ENCODE measurements at places on chromosomes 13 and 19.

DNA sequence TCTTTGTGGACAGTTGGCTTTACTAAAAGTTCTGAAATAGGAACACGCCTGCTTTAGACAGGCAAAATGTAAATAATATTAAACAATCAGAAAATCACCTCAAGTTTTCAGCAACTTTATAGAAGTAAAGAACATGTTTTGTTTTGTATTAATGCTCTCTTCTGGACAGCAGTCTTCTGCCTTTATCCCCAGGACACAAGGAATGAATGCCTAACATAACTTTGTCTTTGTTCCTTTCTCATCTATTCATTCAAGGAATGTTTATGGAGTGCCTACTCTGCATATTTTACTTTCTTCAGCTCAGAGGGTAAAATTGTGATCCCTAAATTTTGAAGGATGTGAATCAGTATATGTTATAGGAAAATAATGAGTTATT, 325.4 kb downstream of the FOXO1 start:
- no peak for DNase-seq

GRCh38 chr19:29946645-29947044, 4.6 kb downstream of the URI1 start:
- no peak for DNase-seq

GRCh38 chr13:110225609-110226574, 81.1 kb downstream of the COL4A1 start:
- DNase-seq, result no peak

DNA sequence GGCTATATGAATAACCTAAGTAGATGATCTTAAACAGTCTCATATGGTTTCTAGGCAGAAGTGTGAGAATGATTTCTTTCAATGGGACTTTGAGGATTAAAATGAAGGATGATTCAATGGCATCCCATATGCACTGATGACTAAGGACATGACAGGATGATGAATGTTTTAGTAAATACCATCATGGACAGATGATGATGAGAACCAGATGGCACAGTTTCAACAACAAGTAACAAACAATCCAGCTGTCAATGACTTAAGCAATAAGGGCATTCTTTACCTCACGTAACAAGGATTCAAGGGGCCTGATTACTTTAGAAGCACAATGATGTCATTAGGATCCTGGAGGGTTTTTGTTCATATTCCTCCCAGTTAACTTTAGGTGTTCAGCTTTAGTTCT, 2678.4 kb downstream of the PCDH9 start:
- DNase-seq, result peak; percentile 33

DNA sequence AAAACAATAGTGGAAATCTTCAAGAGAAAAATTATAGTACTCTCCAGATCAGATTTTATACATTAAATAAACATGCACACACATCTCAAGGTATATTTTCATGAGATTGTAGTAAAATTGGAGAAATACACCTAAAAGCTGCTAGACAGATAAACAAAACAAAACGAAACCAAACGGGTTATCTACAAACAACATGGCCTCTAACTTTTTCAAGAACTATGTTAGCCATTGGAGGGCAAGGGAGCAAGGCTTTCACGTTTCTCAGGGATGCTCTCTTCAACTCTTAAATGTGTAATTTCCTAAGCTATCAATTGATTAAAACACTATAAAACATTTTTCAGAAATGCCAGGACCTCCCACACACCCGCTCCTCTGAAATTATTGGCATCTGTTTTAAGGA, 1262.4 kb upstream of the PCDH20 start:
- no peak for DNase-seq

DNA sequence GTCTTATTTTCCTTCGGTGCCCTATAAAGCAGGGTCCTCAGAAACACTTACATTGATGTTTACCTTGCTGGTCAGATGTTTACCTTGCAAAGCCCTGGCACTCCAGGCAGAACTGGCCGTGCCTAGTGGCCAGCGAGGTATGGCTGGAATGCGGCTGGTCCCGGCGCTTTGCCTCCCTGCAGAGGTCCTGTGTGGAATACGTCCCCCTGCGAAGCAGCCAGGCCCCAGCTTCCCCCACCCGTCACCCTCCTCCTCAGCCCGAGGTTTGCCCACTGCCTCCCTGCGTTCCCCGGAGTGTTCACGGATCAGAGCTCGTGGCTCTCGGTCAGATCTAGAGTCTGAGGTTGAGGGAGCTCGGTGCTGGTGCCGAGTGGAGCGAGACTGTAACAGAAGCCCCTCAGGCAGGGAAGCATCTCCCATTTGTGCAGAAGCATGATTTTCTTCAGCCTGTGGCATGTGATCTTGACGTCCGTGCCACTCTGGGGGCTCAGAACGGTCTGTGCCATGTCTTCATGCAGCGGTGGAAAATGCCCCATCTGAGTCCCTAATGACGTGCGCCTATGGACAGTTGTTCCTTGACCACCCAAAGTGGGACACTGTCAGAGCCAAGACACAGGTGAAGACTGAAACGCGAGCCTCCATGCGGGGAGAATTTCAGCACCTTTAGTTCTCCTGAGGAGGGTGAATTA, 54.8 kb upstream of the SOX1 start:
- DNase-seq, result no peak

DNA sequence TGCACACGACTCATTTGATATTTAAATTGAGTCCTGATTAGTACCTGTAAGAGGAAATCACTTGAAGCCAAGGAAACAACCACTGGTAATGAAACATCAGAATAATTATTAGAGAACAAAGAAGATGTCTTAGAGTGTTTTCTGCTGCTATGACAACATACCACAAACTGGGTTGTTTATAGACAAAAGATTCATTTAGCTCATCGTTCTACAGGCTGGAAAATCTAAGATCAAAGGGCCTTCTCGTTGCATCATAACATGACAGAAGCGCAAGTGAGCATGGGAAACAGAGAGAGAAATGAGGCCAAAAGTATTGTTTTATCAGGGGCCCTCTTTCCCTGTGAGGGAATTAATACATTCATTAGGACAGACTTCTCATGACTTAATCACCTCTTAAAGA, 1024.0 kb upstream of the PCDH9 start:
- DNase-seq, result no peak

DNA sequence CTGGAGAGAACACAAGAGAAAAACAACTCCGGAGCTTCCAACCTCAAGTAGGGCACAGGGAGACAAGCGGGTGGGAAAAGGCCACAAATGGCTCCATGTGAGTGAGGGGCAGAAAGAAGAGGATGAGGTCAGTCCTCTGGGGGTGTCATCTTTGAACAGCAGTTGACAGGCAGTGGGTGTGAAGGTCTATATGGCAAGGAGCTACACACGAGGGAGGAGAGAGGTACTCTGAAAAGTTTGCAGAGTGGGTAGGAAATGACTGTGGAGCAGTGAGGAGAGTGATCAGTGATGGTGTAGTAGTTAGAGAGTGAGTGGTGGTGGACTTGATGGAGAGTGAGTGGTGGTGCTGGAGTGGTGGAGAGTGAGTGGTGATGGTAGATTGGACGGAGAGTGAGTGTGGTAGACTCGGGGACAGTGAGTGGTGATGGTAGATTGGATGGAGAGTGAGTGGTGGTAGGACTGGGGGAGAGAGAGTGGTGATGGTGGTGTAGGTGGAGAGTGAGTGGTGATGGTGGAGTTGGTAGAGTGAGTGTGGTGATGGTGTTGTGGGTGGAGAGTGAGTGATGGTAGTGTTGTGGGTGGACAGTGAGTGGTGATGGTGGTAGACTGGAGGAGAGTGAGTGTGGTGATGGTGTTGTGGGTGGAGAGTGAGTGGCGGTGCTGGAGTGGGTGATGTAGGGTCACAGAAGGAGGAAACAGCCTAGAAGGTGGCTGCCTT, 4.0 kb downstream of the TFDP1 start:
- DNase-seq, result no peak

All from NCI-H460 (cell line).